Uterus (tissue), 4 donors: ENCODE measurements at places on chromosomes 7 and 10. TPM values are rescaled to one million over a fixed set of nuclear protein-coding genes. Genes with fewer than 3 reads are reported as not detected.

Gene KLLN
- 1.3 TPM for total RNA-seq

Gene ZNF117
- 9.4 TPM for total RNA-seq

Gene EBF3
- total RNA-seq: 2.1 TPM

GRCh38 chr7:100856871-100857282 lies 4.4 kb downstream of the SLC12A9 start:
- no peak for DNase-seq

DNA sequence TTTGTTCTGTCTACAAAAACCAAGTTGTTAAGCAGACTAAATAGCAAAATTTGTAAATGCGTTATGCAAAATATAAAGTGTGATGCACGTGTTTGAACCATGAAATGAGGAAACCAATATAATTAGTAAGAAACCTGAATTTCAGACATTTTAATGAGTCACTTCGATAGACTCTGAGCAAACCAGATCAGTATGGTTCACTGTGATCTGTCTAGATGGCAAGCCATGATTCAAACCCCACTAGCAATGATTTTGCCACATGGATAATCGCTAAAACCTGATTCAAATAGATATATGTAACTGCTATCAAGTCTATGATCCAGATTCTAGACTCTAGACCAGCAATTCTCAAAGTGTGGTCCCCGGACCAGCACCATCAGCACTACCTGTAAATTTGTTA lies 24.8 kb downstream of the ZC3HAV1 start:
- no peak for DNase-seq

DNA sequence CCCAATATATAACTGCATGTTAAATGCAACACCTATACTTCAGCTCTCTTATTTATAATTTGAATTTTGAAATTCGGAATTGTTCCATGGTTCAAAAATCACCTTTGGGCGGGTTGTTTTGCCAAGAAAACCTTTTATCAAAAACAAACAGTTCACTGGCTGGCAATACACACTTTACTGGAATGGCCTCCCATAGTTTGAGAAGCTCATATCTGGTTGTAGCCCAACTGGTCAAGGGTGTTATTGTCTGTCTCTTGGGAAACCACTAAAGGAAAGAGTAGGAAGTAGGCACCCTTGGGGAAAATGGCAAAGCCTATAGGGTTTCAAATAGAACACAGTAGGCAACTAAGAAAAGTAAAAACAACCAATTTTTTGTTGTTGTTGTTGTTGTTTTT lies 117.9 kb downstream of the HIPK2 start:
- no peak for DNase-seq

GRCh38 chr10:112728118-112728883 lies 221.7 kb upstream of the TCF7L2 start:
- no peak for DNase-seq

Gene CNOT4
- 35.6 TPM for total RNA-seq

DNA sequence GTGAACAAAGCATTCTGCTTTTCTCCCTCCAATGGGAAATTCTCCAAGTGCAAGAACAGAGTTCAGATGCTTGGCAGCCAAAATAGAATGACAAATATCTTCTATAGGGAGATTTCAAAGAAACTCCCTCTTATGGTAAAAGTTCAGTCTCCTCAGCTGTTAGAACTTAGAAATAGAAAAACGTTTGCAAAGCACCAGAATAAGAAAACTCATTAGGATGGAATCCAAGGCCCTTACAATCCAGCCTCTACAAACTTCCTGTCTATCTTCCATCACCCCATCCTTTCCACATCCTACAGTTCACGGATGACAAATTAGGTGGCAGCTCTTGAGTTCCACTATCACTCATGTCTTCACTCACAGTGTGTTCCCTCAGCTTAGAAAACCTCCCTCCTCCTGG lies 25.7 kb downstream of the FAM13C start:
- DNase-seq: no peak

GRCh38 chr7:120190566-120190965 lies 82.4 kb upstream of the KCND2 start:
- DNase-seq: no peak

Gene NRG3
- total RNA-seq: not detected

- no peak for DNase-seq
Observed at GRCh38 chr10:5500910-5501309, 1.5 kb upstream of the CALML5 start.

Gene FIGNL1
- total RNA-seq: 16.9 TPM

DNA sequence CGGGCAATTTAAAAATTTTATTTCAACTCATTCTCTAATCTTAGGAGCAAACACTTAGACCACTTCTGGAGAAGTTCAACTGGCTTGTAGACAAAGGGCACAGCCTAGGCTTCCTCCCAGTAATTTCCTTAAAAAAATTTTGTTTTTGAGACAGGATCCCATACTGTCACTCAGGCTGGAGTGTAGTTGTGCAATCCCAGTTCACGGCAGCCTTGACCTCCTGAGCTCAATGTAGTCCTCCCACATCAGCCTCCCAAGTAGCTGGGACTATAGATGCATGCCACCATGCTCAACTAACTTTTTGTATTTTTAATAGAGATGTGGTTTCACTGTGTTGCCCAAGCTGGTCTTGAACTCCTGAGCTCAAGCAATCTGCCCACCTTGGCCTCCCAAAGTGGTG lies 38.4 kb downstream of the BAMBI start:
- DNase-seq: no peak

GRCh38 chr7:107742678-107743566 lies 1.0 kb upstream of the CBLL1 start:
- peak; percentile 52 for DNase-seq

Gene RAB19
- total RNA-seq: not detected

DNA sequence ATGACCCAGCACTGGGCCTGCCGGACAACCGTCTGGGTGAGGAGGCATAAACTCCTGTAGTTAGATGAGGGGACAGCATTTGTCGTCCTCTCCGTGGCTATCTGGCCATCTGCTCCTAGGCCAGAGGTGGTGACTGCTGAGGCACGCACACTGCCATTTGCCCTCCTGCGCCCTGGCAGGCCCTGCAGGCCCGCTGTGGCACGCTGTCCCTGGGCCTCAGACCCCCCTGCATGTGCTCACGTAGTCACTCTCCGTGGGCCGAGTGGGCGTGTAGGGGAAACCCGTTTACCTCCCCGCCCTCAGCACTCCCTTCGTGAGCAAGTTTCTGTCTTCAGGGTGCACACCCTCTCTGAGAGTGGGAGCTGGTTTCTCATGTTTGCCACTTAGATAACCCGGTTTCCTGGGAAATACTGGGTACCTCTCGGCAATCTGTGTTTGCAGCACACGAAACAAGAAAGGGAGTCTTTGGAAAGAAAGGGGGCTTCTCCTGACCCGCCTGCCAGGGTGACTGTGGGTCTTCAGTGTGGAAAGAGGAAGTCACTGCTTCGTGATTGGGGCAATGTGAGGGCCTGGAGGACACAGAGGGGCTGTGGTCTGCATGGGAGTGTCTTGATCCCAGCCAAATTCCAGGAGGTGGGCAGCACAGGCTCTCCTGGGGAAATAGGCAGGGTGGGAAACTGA lies 10.8 kb downstream of the ADAMTS14 start:
- DNase-seq: no peak

Gene RAPGEF5
- 124 TPM for total RNA-seq

DNA sequence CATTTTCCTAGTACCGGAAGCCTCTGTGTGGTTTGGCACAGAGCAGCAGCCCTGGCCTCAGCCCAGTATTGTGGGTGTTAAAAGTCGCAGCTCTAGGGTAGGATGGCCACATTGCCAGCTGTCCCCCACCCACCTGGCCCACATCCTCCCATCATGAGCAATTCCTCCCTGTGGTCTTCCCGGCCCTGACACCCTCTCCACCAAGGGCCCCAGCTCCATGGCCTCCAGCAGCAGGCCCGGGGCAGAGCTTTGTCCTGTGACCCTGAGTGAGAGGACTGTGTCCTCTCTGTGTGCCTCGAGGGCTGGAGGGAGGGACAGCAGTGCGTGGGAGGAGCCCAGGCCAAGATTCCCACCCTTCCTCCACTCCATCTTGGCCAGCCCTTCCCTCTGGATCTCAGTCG lies 93.7 kb downstream of the MYL10 start:
- DNase-seq: no peak

DNA sequence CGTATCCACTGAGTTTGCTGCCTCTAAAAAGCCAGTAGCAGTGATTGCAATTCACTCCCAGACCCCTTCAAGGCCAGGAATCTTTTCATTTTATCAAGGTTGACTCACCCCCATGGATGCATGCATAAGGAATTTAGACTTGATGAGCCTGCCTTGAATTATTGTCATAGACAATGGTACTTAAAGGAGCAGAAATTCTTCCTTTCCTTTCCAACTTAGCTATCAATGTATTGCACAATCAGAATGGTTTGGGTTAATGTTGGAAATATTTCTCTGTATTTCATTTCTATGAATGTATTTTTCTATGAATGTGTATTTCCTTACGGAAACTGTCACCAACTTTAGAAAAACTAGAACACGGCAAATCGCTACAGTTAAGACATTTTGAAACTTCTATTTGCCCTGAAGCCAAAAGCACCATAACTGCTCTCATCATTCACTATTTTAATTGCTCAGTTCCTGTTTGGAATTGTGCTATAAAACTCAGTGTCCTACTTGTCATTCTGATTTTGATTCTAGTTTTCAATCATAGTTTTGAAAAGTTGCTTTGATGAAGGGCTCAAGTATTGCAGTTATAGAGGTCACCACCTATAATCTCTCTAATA lies 355.7 kb upstream of the AKR1E2 start:
- no peak for DNase-seq

DNA sequence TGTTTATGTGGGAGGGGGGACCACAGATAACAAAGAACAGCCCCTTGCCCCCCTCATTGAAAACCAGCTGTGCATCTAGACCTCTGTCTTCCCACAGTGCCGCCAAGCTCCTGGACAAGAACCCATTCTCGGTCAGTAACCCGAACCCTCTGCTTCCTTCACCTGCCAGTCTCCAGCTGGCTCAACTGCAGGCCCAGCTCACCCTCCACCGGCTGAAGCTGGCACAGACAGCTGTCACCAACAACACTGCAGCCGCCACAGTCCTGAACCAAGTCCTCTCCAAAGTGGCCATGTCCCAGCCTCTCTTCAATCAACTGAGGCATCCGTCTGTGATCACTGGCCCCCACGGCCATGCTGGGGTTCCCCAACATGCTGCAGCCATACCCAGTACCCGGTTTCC lies 91.0 kb upstream of the PDCD4 start:
- DNase-seq: no peak

GRCh38 chr10:22436526-22436892 lies 91.2 kb downstream of the SPAG6 start:
- no peak for DNase-seq

Gene SLC18A2
- total RNA-seq: 0.26 TPM

DNA sequence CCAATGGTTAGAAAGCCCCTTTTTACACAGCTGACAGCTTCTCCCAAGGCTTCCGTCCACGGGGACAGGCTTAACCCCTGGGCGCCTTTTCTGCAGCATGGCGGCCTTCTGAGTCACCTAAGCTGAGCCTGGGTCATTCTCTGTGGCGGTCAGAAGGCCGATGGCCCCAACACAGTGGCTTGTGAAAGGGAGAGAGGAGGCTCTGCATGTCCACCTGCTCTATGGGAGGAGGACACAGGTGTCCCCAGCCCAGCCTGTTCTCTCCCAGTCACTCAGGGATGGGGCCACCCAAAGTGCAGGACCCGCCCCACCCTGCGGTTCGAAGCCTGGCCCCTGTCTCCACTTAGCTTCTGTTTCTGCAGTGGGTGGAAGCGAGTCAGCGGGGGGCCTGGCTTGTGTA lies 20.4 kb upstream of the TTYH3 start:
- no peak for DNase-seq

Gene MACROH2A2
- 5.6 TPM for total RNA-seq

- no peak for DNase-seq
Observed at GRCh38 chr7:158771213-158771834, 58.0 kb downstream of the ESYT2 start.

- DNase-seq: no peak
Observed at GRCh38 chr10:114758331-114758730, 63.2 kb upstream of the FHIP2A start.

- no peak for DNase-seq
Observed at GRCh38 chr10:7117806-7118674, 292.8 kb downstream of the SFMBT2 start.

DNA sequence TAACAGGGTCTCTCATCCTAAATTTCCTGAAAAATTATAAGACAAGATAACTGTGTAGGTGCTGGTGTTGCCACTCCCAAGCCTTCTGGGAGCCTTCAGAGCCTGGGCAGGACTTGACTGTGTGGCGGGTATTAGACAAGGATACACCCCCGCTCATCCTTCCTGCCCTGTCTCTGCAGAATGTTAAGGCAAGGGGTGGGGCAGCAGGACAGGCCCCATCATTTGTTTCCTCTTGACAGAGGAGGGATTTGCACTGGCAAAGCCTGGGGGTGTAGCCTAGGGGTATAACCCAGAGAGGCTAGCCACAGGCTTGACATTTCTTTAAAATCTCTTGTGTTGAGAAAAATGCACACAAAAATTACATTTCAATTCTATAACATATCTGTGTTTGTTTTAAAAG lies 63.5 kb downstream of the GOLGA7B start:
- DNase-seq: no peak

GRCh38 chr7:6257675-6258074 lies 14.7 kb downstream of the CYTH3 start:
- no peak for DNase-seq

DNA sequence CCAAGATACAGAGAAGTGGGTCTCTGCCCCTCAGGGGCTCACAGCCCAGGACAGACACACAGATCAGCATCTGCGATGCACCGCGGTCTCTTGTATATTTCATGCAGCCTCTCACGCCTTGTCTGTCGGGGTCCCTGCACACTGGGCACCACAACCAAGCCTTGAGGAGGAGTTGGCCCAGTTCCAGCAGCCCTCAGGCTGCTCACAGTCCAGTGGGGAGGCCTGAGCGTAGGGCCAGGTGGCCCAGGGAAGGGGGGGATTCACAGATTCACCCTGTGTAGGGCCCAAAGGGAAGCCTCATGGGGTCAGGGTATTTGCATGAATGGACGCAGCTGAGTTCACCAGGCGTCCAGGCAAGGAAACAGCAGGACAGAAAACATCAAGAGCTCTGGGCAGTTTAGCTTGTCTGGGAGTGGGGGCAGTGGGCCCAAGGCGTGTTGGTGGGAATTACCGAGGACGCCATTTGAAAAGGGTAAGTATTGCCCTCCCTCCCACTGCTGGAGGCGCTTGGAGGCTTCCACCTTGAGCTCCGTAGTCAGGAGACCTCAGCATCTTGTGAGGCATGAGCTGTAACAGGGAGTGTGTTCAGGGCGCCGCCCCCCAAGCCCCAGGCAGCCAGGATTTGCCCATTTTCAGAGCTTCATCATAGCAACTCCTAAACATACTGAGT lies 129.1 kb upstream of the CHST15 start:
- no peak for DNase-seq

GRCh38 chr10:21427804-21428481 lies 97.5 kb downstream of the SKIDA1 start:
- DNase-seq: no peak
